Progenitor cell of endocrine pancreas (in vitro differentiated cells): ENCODE measurements at places on chromosomes 7 and 10.

DNA sequence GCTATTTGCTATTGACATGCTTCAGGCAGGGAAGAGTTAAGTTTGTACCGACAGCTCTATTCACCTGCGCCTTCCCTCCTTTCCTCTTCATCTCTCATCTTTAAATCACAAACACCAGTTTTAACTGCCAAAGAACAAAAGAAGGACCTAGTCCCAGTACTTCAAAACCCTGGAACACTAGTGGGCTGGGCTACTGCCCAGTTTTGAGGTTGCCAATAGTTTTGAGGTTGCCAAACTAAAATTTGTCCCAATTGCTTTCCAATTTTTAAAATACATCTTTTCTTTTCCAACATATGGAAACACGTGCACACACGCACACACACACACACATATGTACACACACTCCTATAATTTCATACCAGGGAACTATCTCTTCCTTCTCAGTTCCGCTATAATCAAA lies 130.6 kb upstream of the SLC26A5 start:
- no peak for DNase-seq

DNA sequence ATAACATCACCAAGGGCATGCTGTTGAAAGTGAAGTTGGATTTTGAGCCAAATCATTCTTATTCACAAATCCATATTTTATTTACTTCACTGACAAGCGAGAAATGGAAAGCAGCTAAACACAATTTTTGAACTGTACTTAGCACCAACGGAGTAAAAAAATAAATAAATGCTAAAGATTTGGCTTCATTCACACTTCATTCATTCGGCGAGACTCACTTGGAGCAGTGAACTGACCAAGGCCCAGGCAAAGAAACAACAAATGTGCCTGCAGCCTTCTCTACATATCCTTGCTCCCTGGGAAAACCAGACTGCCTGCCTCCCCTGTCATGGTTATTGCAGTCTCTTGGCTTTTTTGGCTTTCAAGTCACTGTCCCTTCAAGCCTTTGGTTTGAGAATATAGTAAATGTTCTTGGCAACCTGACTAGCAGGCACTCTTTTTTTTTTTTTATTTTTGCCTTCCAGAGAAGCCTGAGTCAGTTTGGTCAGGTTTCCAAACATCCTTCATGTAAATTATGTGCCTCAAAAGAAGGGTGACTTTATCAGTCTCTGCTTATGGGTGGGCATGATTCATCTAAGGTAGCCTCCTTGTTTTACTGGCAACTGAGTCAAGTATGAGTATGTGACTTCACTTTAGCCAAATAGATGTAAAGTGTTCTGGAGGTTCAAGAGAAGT lies 177.6 kb upstream of the MEOX2 start:
- no peak for DNase-seq

GRCh38 chr10:89575031-89575430 lies 39.6 kb upstream of the SLC16A12 start:
- DNase-seq: no peak

DNA sequence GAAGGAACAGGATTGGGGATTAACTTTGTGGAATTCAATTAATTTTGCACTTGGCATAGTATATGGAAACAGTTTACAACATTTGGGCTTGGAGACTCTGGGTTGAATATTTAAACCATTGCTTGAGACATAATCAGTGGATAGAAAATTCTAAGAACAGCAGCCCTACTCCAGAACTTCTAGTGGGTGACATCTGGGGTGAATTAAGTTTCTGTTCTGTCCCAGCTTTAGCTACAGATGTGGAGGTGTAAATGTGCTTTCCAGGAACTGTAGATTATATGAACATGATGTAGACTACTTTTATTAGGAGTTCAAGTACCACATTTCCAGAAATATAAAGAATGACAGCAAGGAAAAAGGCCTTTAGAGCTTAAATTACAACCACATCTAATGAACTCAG lies 51.9 kb upstream of the SKAP2 start:
- no peak for DNase-seq

DNA sequence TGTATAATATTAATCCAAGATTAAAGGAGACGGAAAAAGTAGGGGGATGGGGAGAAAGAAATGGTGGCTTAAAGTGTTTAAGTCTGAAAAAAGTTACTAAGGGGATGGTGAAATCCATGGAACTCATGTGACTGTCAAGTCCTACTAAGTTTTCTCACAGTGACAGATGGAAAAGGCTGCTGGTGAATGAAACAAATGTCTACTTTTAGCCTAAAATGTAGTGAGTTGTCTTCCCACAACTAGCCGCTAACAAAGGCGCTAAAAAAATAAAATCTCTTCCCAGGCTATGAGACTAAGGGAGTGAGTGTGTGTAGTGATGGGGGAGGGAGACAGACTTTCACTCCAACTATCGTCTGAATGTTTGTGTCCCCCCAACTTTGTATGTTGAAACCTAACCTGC lies 12.6 kb downstream of the VIM start:
- DNase-seq: no peak

DNA sequence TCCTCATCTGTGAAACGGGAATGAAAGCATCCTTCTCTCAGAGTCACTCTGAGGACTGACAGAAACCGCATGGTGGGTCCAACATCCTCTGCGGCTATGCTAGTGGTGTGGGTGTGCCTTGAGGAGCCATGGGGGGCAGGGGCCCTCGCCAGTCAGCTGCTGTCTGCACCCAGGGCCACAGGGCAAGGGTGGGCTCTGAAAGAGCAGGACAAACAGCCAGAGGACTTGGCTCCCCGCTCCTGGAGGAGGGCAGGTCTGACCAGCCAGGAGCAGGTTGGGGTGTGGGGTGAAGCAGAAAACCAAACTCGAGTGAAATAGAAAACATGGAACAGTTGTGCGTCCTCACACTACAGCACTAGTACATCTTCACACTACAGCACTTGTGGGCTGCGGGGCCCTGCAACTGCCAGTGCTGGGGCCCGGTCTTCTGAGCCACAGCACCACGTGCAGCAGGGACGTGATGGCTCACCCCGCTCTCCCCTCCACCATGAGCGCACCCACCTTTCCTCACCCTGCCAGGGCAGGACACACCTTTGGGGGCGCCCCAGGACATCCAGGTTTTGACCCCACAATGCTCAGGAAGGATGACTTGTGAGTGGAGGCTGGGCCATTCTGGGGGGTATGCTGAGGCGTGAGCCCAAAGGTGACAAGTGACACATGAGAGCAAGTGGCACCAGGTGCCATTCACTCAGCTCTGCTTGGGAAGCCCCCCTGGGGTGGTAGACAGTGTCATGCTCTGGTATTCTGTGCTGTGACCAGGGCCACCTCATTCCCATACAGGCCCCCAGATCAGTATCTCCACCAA lies 96.1 kb upstream of the RET start:
- peak; percentile 6 for DNase-seq

GRCh38 chr7:28587211-28587610 lies 174.9 kb downstream of the CREB5 start:
- DNase-seq: no peak

DNA sequence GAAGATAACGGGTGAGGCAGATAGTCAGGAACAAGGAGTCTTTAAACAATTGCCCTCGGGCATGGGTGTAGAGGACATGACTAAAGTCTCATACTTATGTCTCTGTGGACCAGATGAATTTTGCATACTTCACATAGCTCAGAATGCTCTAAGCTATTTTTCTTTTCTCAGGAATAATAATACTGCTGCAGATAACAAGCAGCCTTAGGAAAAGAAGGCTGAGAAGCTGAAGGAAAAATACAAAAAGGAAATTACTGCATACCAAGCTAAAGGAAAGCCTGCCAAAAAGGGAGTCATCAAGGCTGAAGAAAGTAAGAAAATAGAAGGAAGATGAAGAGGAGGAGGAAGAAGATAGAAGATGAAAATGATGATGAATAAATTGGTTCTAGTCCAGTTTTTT lies 13.4 kb upstream of the ERCC6 start:
- no peak for DNase-seq
